Hematopoietic multipotent progenitor cell (in vitro differentiated cells): ENCODE measurements at places on chromosomes 7 and 10. TPM values are rescaled to one million over a fixed set of nuclear protein-coding genes. Genes with fewer than 3 reads are reported as not detected.

DNA sequence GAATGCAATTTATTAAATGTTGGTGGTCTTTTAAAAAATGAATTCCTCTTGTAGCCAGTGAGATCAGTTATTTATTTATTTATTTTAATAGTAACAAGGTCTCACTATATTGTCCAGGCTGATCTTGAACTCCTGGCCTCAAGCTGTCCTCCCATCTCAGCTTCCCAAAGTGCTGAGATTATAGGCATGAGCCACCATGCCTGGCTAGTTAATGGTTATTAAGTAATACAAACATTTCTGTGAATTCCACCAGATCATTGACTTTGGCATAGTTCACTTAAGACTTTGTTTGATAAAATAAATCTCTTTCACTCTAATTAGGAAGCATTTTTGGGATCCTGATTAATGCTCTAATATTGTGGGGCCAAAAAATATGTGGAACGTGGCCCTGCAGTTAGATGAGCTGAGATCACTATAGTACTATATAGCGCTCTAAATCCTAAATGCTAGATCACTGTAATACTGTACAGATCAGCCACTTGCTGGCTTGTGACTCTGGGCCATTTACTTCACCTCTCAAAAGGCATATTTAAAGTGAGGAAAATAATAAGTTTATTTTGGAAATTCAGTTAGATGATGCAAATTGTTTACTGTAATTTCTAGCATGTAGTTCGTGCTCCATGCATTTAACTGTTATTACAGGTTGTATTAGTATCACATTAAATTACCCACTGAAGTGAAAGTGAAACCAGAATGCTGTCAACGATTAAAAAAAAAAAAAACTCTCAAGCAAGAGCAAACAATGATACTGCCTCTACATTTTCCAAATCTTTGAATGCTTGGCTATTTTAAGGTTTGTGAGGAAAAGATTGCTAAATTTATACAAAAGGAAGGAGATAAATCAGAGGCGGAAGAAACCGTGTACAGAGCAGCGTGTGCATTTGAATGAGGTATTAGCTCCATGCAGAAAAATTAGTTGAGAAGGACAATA is 15.9 kb upstream of the FAS start:
- DNase-seq: no peak

The TMEM229A gene
- total RNA-seq: not detected

DNA sequence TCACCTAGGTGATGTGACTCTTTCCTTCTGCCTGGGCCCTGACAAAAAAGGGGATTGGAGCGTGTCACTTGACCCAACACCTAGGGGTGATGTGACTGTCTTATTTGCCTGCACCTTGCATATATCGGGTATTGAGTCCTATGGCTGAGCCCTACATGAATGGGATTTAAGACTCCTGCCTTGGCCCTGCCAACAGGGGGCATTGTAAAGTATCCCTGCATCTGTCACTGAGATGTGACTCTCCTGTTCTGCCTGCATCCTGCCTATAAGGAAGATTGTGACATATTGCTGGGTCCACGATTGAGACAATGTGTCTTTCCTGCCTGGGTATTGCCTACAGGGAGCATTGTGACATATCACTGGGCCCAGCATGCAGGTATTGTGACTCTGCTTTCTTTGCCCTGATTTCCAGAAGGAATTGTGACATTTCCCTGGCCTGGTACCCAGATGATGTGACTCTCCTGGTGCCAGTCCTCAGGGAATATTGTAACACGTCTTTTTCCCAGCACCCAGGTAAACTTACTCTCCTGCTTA is 14.2 kb upstream of the ZNF107 start:
- DNase-seq: no peak

DNA sequence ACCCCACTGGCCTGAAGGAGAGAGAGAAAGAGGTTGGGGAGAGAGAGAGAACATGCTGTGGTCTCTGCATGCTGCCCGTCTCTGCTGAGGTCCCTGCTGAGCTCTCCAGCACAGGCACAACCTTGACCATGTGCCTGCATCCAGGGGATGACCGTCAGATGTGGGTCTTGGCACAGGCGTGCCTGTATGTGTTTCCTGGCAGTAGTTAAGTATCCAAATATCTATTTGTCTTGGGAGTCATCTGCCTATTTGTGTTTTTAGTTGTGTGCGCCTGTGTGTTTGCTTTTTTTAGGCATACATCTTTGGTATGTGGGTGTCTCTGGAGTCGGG is 1.9 kb upstream of the UNC5B start:
- no peak for DNase-seq

The GHRHR gene
- total RNA-seq: not detected

DNA sequence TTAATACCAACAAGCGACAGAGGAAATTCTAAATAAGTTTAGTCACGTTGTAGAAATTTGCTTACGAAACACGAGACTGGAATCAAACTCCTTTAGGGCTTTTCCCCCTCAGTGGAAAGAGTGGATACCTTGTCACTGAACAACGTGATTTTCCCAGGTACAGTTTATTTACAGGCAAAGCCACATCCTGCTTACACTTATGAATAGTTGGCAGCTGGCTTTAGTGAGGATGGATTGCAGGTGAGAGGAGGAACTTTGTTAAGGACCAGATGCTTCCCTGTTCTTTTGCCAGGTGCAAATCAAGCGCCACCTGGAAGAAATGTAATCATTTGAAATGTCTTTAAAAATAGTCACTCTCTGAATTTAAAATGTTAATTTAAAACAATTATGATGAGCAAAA is 282.4 kb downstream of the ADARB2 start:
- DNase-seq: no peak

- DNase-seq: no peak
Measured at GRCh38 chr10:128973221-128973620, 493.8 kb upstream of the MGMT start.

DNA sequence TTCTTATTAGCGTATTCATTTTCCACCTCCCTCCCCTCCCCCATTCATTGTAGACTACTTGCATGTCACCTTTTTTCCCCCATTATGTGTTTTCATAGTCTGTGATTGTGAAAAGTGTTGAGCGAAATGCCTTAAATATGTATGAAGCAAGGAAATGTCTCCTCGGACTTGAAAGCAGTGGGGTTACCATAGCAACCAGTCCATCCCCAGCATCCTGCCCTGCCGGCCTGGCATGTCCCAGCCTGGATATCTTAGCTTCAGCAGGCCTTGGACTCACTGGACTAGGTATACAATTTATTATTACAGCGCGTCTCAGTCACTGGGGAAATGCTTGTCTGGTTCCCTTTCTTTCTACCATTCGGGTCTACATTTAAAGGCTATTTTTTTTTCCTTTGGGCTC is 283.6 kb downstream of the BICC1 start:
- no peak for DNase-seq

DNA sequence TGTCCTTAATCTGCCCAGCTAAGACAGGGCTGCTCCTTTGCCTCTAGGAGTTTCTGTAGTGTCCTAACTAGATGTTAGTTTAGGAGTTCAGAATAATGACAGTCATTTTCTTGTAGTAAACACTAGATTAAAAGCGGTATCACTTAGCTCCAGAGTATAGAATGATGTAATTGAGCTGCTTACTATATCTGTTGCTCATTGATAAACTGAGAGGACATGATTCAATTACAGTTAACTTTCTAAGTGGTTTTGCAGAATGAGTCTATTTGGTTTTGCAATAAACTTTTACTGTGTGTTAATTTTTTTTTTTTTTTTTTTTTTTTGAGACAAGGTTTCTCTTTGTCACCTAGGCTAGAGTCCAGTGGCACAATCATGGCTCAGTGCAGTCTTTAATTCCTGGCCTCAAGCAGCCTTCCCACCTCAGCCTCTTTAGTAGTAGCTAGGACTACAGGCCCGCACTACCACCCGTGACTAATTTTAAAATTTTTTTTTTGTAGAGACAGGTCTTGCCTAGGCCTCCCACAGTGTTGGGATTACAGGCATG is 1.8 kb downstream of the STMP1 start:
- DNase-seq: no peak

DNA sequence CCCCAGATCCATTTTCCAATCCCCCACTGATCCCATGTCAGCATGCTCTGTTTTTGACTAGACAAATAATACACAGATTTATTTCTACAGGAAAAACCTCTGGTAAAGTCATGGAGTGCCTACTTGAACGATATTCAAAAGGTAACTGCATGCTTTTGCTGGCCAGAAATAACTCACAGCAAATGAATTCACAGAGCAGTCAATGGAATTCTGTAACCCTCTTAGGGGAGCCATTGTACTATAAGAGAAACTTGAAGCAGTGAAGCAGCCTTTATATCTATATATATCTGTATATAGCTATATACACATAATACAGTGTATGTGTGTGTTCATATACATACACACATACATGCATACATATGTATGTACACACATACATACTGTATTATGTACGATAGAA is 29.0 kb upstream of the MEOX2 start:
- DNase-seq: no peak

GRCh38 chr7:103573479-103574058 is 127.6 kb upstream of the SLC26A5 start:
- DNase-seq: peak; percentile 10

GRCh38 chr7:126856691-126857291 is 395.9 kb downstream of the GRM8 start:
- DNase-seq: peak; percentile 3

- DNase-seq: no peak
Measured at GRCh38 chr10:17085011-17085725, 44.4 kb downstream of the CUBN start.

The GJD4 gene
- not detected for total RNA-seq

GRCh38 chr7:77427996-77428603 is 12.0 kb upstream of the GSAP start:
- DNase-seq: no peak

DNA sequence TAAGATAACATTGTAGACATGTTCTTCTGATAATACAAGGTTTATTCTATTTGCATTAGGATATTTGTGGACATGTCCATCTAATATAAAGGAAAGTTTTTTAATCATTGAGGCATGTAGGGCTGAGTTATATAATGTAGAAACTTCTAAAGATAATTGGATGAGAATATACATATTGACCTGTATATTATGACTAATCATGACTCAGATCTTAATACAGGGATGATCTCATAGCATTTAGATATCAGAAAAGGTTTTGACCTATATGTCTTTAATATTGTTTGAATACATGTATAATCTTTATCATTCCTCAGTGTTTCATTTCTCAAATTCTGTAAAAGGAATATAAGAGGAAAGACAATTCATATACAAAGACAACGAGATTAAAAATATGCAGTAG is 39.2 kb downstream of the CD36 start:
- no peak for DNase-seq

The KAZALD1 gene
- 5.9 TPM for total RNA-seq

DNA sequence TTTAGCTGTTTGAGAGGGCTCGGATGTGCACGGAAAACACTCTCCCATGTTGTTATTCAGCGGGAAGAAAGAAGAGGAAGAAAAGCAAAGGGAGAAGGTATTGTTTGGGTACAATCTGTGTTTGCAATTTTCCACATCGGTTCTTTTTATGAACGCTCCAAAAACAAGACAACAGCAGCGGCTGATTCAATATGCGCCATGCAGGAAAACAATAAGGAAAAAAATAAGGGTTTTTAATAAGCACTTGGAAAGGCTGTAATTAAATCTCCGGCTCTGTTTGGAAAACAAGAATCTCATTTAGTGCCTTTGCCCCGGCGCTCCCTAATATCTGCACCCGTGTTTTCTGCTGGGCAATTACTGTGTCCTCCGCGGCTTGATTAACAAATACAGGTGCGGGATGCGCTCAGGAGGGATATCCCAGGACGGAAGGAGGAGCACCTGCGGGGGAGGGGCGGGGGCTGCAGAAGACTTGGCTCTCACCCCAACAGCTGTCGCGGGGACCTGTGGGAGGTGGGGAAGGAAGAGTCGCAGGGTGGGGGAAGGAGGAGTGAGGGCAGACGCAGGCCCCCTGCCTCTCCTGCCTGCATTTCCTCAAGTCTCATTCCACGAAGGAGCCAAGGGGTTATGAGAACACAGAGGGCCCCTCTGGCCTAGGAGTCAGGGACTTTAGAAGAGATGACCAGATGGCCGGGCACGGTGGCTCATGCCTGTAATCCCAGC is 181.5 kb upstream of the PODXL start:
- DNase-seq: no peak

The DHTKD1 gene
- 43.1 TPM for total RNA-seq

DNA sequence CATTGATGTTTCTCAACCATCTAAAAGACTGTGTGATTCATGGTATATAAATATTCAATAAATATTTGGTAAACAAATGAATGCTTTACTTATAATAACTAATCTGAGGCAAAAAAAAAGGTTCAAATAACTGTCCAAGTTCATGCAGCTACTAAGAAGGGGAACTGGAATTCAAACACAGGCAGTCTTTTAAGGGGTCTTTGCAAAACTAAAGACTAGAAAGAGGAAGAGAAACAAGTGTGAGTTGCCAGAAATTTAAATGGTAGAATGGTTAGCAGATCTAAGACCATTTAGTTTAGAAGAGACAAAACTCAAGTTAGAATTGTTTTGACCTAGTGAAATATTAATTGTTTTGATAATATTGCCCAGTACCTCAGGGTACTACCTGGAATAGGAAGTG is 642.0 kb upstream of the LRRN3 start:
- DNase-seq: no peak

GRCh38 chr7:88888684-88889083 is 93.1 kb upstream of the TEX47 start:
- no peak for DNase-seq

GRCh38 chr10:75911426-75911825 is 480.0 kb downstream of the LRMDA start:
- DNase-seq: no peak
